ENCODE measurements at places on chromosomes 11 and 22. TPM values are rescaled to one million over a fixed set of nuclear protein-coding genes. Genes with fewer than 3 reads are reported as not detected.

DNA sequence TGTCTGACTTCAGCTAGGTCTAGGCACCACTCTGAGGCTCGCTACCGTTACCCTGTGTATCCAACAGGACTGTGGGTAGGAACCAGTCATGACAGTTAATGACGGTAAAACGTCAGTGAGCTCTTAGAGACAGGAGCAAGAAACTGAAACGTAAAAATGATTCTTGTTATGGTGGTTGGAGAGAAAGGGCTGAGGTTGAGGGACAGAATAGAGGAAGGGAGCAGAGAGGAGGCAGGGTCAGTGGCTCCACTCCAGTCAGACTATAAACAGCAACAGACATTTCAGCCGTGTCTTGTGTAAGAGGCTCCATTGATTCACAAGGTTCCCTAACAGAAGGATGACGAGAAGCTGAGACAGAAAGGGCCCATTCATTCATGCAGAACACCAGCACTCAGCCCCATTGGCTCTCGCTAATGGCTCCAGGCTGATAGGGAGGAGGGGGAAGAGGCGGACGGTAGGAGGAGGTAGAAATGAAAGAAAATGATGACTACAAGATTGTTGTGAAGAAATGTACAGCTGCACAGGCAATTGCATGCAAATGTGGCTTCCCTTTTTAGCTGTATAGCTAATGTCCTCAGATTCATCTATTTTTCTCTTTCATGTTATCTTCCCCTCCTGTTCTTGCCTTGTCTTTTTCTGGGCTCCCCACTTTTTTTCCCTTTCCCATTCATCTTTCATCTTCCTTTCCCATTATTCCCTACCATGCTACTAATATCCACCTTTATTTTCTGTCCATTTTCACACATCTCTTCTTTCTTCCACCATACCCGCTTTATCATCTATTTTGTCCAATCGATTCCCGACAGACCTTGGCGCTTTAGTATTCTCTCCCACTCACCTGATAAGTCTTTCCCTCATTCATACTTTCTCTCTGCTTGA lies 34.3 kb downstream of the ETS1 start:
- H3K4me1 ChIP-seq = peaks cover 3% of the 10 kb centered on the region
- peaks cover 23% of the 10 kb centered on the region for H3K27me3 ChIP-seq
- no peaks in the 10 kb centered on the region for H3K36me3 ChIP-seq
- peak overlapping the region; percentile 61 for H3K27ac ChIP-seq

GRCh38 chr11:60703374-60703773 lies 4.0 kb downstream of the MS4A8 start:
- H3K36me3 ChIP-seq = no peaks in the 10 kb centered on the region
- H3K27me3 ChIP-seq = peaks cover 4% of the 10 kb centered on the region
- no peak overlapping the region for H3K4me3 ChIP-seq

WNT11 gene
- 0.65 TPM for total RNA-seq

TPP1 gene
- 71.0 TPM for total RNA-seq

DNA sequence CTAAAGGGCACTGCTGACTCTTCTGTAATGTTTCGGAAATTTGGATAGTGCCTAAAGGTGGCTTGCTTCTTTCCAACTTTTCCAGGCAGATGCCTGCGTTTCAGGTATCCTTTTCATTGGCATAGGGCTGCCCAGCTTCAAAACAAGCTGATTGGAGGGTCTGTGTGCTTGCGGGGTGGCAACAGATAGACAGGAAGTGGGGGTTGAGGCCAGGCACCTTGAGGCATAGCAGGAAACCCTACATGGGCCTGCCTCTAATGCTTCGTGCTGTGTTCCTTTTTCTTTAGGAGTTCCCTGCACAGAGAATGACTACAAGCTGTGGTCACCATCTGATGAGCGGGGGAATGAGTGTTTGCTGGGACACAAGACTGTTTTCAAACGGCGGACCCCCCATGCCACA lies 92.2 kb upstream of the SORL1-AS1 start:
- H3K27me3 ChIP-seq = no peaks in the 10 kb centered on the region
- H3K4me1 ChIP-seq = no peaks in the 10 kb centered on the region
- H3K4me3 ChIP-seq = no peak overlapping the region
- no peak for DNase-seq

TMEM41B gene
- total RNA-seq = 68.0 TPM

DNA sequence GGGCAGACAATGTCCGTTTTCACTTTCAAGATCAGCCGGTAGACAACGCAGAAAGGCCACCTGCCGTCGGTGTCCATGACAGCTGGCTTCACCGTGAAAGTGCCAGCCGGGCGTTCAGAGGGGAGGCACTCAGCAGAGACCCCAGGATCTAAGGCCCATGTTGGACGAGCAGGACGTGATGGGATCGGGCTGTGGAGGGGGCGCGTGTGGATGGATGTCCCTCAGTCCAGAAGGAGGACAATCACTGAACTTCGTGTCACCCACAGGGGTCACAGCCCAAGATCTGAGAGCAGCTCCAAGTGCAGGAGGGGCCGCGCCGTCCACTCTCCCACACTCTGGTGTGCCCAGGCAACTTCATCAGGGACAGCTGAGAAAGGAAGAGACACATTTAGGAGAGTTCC lies 164.4 kb downstream of the BRD1 start:
- H3K27ac ChIP-seq = no peak overlapping the region
- H3K4me1 ChIP-seq = no peaks in the 10 kb centered on the region
- peaks cover 1% of the 10 kb centered on the region for H3K27me3 ChIP-seq
- no peak overlapping the region for H3K4me3 ChIP-seq

GRCh38 chr11:120985718-120986569 lies 38.0 kb upstream of the TBCEL start:
- H3K27me3 ChIP-seq = no peaks in the 10 kb centered on the region
- no peaks in the 10 kb centered on the region for H3K4me1 ChIP-seq
- no peak overlapping the region for H3K27ac ChIP-seq
- H3K36me3 ChIP-seq = no peaks in the 10 kb centered on the region
- peak overlapping the region; percentile 68 for H3K4me3 ChIP-seq
- peak; percentile 87 for DNase-seq

- no peak overlapping the region for H3K4me3 ChIP-seq
- no peaks in the 10 kb centered on the region for H3K36me3 ChIP-seq
- H3K4me1 ChIP-seq = no peaks in the 10 kb centered on the region
- no peaks in the 10 kb centered on the region for H3K27me3 ChIP-seq
- H3K27ac ChIP-seq = no peak overlapping the region
These were observed 992.3 kb downstream of the BRD1 start for GRCh38 chr22:48835364-48835763.

- H3K27me3 ChIP-seq = no peaks in the 10 kb centered on the region
- H3K36me3 ChIP-seq = peaks cover 90% of the 10 kb centered on the region
These were observed 16.6 kb downstream of the SAA1 start for GRCh38 chr11:18282626-18283025.

DNA sequence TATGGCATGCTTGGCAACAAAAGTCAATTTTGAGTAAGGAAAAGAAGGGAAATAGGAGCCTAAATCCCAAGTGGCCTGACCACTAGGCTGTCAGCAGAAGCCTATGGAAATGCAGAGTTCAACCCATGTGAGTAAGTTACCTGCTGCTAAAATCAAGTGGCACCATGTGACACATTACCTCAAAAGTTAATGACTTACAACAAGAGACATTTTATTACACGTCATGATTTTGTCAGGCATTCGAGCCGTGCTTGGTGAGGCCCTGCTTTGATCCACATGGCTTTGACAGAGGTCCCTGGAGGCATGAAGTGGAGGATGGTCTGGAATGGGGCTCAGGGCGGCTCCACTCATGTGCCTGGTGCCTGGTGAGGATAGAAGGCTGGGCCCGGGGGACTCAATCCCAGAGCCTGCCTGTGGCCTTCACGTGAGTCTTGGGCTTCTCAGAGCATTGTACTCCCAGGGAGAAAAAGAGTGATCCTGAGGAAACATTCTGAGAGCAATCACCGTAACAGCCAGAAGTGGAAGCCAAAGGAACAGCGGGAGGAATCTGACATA lies 339.1 kb upstream of the B3GAT1 start:
- peak; percentile 23 for DNase-seq
- H3K27me3 ChIP-seq = no peaks in the 10 kb centered on the region
- no peak overlapping the region for H3K27ac ChIP-seq
- no peaks in the 10 kb centered on the region for H3K36me3 ChIP-seq
- H3K4me3 ChIP-seq = no peak overlapping the region
- H3K4me1 ChIP-seq = no peaks in the 10 kb centered on the region

CCDC73 gene
- total RNA-seq = not detected

PGAP2 gene
- total RNA-seq = 33.8 TPM

FGF3 gene
- total RNA-seq = not detected

HBD gene
- total RNA-seq = not detected

- H3K27me3 ChIP-seq = no peaks in the 10 kb centered on the region
- H3K27ac ChIP-seq = no peak overlapping the region
- DNase-seq = no peak
- no peak overlapping the region for H3K4me3 ChIP-seq
These were observed 195.4 kb upstream of the LARGE1 start for GRCh38 chr22:34115722-34116121.

DNA sequence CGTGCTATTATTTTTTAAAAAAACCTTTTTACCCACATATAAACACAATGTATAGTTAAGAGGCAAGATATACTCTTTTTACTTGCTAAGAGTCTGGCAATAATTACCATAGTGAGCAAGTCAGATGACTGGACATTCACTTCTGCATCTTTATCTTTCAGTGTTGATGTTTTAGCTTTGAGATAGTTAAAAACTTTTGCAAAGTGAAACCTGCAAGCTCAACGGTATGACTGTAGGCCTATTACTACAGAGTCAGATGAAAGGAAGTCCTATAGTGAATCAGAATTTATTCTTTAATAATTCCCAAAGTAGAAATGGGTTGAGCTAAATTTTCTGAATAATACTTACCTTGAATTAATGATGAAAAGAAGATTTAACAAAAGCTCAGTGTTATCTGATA lies 236.7 kb upstream of the CCDC90B start:
- DNase-seq = no peak
- no peak overlapping the region for H3K4me3 ChIP-seq
- H3K27ac ChIP-seq = no peak overlapping the region
- H3K4me1 ChIP-seq = no peaks in the 10 kb centered on the region
- no peaks in the 10 kb centered on the region for H3K36me3 ChIP-seq

DNA sequence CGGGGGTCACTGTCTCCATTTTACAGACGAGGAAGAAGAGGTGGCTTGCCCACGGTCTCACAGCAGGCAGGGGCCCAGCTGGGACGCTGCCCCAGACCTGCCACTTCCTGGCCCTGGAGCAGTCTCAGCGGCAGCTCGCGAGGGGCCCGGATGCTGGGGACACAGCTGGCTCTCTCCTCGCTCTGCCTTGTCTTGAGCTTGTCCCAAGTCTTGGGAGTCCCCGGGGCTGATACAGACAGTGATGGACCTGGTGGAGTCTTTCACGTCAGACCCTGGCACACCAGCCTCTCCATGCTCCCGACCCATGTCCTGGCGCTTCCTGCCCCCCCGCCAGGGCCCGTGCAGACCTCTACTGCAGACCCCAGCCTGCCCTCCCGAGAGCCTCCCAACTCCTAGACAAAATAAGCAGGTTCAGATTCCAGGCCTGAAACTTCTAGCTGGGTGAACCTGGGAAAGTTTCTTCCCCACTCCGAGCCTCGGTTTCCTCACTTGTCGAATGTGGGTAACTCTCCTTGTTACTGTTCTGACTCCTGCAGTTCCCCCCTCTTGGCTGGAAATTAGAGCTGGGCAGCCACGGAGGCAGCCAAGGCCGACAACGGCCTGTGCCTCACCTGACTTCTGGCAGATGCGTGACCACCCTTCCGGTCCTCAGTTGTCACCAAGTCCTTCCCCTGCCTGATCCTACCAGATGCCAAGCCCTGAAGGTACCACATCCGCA lies 145.4 kb downstream of the CACNA1I start:
- H3K27me3 ChIP-seq = peaks cover 6% of the 10 kb centered on the region
- DNase-seq = no peak
- no peaks in the 10 kb centered on the region for H3K4me1 ChIP-seq
- H3K4me3 ChIP-seq = no peak overlapping the region

Measured in endodermal cell (in vitro differentiated cells).